Foreskin keratinocyte (primary cell): ENCODE measurements at places on chromosomes 1 and 21. TPM values are rescaled to one million over a fixed set of nuclear protein-coding genes. Genes with fewer than 3 reads are reported as not detected.

GRCh38 chr1:226915672-226915995, 24.5 kb upstream of the COQ8A start:
- DNase-seq: no peak

DNA sequence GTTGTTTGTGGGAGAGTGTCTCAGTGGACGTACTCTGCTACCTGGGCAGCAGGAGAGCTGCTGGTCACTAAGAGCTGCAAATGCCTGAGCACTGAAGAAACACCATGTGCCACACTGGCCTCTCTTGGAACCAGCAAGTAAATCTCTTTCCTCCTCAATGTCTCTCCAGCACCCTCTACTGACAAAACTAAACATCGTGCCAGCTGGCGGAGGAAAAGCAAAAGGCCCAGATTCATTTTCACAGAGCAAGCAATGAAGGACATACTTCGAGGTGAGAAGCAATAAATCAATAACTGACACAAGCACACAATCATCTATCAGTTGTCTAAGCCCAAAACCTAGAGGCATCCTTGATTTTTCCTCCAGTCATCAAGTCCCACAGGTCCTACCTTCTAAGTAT, 78.1 kb downstream of the RERE start:
- no peak for DNase-seq

DNA sequence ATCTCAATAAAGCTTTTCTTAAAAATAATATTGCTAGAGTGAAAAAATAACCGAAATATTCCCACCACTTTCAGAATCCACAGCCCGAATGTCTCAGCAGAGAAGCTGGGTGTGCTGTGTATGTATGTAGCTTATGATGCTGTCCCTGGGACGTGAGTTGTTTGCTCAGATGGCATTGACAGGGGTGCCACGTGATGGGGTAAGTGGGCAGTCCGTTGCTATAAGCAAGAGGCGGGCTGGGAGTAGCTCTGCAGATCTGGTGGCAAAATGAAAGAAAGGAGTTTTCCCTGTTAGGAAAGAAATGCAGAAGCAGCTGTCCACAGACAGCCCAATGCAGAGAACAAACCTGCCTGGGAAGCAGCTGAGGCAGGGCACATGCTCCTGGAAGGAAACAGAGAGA, 3.8 kb upstream of the FAM20B start:
- no peak for DNase-seq

The RNF19B gene
- 27.0 and 30.9 TPM in 2 replicates for total RNA-seq

The RHD gene
- total RNA-seq: not detected in 2 replicates

The SPRR1A gene
- total RNA-seq: 7.7 and 12.7 TPM in 2 replicates

The CLIC6 gene
- 0.03 and 0.04 TPM in 2 replicates for total RNA-seq

The CSDE1 gene
- 319 and 325 TPM in 2 replicates for total RNA-seq
